ENCODE measurements at places on chromosomes 11 and 22. TPM values are rescaled to one million over a fixed set of nuclear protein-coding genes. Genes with fewer than 3 reads are reported as not detected.

DNA sequence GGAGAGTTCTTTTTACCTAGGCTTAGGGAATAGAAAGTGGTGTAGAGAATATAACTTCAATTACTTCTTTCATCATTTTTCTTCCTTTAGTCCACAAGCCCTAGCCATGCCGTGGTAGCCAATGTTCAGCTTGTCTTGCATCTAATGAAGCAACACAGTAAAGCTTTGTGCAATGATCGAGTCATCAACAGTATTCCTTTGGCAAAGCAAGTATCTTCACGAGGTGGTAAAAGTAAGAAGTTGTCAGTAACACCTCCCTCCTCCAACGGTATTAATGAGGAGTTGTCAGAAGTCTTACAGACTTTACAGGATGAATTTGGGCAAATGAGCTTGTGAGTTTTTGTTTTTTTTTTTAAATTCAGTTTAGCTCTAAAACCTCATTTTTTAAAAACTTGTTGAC is 37.4 kb downstream of the CEP57 start:
- DNase-seq, result no peak

GRCh38 chr22:38070250-38070921 is 13.2 kb downstream of the PICK1 start:
- DNase-seq, result no peak

DNA sequence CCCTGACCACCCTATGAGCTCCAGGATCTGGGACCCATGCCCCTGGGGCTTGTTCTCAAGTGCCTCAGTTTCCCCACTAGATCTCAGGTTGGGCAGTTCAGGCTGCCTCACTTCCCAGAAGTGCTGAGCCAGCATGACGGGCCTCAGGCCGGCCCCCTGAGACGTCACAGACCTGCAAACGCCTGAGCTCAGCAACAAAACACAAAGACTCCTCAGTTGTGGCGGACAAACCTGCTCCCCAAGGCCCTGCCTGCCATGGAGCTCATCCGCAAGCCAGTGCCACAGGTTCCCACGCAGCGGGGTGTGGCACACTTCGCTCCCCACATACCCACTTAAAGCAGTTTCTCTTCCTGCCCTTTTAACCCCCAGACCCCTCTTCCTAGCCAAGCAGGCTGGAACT is 45.2 kb downstream of the NECTIN1 start:
- DNase-seq, result peak; percentile 30

GRCh38 chr11:127109796-127110480 is 109.4 kb upstream of the KIRREL3 start:
- no peak for DNase-seq

- DNase-seq, result no peak
Observed at GRCh38 chr22:28448625-28449024, 231.0 kb downstream of the TTC28 start.

DNA sequence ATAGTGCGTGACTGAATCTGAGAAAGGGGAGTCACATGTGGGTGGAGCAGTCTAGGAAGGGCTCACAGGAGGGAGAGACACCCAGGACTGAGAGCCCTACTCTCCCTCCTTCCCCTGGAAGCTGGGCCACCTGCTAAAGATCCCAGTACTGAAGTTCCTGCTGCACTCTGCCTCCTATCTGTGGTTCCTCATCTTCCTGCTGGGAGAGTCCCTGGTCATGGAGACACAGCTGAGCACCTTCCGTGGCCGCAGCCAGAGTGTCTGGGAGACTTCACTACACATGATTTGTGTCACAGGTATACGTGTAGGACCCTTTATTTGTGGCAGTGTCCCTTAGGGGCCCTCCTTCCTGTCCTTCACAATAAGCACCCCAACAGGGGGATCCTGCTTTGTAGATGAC is 19.3 kb downstream of the ART5 start:
- no peak for DNase-seq

GRCh38 chr11:23988381-23989006 is 508.4 kb upstream of the LUZP2 start:
- no peak for DNase-seq

DNA sequence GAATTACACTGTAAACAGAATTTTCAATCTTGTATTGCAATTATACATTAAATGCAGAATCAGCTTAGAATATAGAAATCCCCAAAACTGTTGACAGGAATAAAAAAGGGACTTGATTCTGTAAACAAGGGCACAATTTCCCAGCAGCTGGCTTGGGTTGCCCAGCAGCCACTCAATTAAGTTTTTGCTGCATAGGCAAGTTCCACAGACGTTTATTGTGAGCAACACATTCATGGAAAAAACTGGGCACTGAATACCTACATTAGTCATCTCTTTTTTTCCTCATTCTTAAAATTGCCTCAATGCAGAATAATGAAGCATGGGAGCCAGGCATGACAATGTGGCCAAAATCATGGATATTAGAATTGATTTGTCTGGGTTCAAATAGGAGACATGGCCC is 421.8 kb upstream of the ANO5 start:
- DNase-seq, result no peak

DNA sequence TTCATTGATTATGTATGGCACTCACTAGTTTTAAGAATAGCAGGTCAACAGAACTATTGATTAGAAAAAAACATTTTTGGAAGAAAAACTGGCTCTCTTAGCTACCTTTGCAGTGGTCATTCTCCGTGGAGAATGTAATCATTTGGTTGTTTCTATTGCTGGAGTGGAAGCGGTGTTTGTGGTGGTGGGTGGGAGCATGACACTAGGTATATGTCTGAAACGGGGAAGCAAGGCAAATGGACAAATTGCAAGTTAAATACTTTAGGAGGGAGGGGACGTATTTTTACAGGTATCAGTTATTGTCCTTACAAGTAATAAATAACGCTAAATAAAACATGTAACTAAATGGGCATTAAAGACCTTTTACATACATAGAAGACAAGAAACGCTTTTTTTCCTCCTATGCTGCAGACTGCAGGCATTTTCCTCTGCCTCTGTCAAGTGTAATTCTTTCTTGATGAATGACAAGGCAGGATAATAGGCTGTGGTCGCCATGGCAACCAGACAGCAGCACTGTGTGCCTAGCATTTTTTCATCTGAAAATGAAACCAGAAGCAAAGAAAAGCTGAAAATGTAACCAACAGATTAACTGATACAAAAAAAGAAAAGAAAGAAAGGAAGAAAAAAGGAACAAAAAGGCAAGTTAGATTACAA is 46.2 kb downstream of the BLID start:
- peak; percentile 74 for DNase-seq

- DNase-seq, result peak; percentile 50
Observed at GRCh38 chr11:10322830-10323792, 18.2 kb downstream of the ADM start.

The SLC5A12 gene
- 4.4 TPM for polyA plus RNA-seq

The STIM1 gene
- polyA plus RNA-seq, result 10.8 TPM

The GGTLC3 gene
- polyA plus RNA-seq, result not detected

The KRTAP5-1 gene
- not detected for polyA plus RNA-seq

The KRTAP5-11 gene
- polyA plus RNA-seq, result not detected

The CLMP gene
- polyA plus RNA-seq, result 6.6 TPM
